ENCODE measurements at places on chromosomes 2 and 18.

- no peak for DNase-seq
These were observed 9.7 kb upstream of the WNT10A start for GRCh38 chr2:218870984-218871344.

GRCh38 chr2:211162911-211163310 lies 606.5 kb downstream of the CPS1 start:
- DNase-seq, result peak; percentile 16

DNA sequence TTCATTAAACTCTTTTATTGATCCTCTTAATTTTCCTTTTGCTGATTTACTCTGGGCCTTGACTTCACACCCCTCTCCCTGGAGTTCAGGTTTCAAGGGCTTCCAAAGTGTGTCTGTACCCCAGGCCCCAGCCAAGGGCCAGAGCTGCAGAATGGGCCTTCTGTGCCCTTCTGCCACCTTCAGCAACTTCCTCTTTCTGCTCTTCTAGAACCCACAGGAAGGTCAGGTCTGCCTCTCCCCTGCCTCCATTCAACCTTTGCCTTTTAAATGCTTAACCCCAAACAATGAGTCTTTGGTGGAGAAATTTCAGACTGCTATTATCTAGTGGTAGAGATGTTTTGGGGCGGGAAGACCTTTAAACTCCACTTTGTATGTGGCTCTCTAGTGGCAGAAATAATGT lies 63.1 kb downstream of the TSN start:
- no peak for DNase-seq

DNA sequence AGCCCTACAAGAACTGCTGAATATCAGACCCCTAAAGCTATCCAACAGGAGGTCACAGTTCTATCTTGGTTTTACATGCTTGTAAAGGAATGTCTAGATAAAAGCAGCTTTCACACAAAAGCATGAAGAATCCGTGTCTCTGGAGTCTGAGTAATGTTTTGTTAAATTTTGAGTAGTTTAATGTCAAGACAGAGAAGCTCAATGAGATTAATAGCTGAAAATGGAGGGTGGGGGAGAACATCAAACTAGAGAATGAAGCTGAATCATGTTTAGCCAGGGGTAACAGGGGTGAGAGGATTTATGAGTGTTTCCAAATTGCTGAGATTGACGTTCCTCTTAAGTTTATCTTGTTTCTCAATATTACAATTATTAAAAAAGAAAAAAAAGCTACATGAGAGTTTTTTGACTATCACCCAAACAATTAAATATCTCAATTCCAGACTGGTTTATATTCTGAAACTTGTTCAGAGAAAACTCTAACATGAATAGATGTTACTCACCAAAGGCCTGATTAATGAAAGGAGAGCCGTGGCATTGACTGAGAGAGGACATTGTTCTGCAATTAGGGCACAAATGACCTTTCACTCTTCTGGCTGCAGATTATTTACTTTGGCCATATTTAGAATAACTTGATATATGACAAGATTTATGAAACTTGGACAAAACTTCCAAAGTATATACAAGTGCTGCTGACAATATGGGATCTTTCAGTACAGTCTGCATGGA lies 266.4 kb upstream of the ETAA1 start:
- DNase-seq, result no peak

DNA sequence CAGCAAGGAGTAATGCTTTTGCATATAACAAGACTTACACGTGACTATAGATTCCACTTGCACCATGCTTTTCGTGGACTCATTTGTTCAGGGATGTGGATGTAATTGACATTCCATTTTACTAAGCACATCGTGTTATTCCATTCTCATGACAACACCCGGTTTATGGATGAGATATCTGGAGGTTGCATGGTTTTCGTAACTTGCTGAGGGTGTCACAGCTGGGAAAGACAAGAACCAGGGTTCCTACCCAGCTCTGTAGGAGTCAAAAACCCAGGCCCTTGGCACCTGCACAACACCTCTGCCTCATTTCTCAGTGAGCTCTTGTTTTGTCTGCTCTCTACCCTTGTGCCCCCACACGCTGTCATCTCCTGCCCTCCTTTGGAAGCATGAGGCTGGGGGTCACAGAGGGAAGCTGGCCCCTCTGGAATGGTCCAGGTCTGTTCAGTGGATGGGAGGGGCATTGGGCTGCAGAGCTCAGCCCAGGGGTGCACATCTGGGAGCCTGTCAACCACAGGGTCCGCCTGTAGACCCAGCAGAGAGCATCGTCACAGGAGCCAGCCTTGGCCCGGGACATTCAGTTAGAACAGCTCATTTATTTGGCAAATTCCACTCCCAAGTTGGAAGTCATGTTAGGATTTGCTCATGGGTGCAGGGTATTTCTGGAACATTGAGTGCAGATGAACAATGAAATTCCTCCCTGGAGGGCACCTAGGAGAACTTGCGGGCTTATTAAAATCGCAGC lies 120.1 kb upstream of the TWIST2 start:
- no peak for DNase-seq

Measured in kidney tubule cell (primary cell).